MV-4-11 (cell line): ENCODE measurements at places on chromosomes 7 and 10.

- no peak for DNase-seq
Observed at GRCh38 chr10:91893051-91893450, 16.2 kb downstream of the FGFBP3 start.

DNA sequence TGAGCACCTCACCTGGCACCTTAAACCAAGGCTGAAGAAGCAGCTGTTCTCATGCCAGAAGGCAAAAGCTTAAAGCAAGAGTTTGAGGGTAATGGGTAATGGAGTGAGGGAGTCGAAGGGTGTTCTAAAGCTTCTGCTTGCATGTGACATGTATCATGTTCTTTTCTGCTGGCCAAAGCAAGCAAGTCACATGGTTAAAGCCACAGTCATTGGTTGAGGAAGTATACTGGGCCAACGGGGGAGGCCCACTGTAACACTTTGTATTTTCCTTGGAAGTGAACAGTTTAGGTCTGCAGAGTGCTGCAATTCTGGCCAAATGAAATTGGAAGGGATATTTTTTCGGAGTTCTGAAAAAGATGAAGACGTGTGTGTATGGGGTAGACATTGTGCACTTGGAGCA, 75.7 kb downstream of the REEP3 start:
- DNase-seq: peak; percentile 18

DNA sequence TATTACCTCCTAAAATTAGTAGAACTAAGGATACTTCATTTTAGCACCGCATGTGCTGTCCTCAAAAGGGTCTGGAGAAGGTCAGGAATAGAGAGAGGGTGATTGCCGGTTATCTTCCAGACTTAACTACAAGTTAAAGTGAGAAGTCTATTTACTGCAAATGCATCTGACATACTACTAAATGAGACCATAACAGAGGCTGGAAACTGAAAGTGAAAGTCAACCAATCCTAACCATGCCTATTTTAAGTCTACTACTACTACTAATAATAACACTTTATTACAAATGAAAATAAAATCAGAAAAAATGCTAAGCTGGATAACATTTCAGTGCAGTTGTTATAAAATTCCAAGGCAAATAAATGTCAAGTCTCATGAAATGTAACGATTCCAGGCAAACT, 244.7 kb downstream of the KIF20B start:
- DNase-seq: no peak

GRCh38 chr10:61910226-61910805, 8.8 kb downstream of the ARID5B start:
- no peak for DNase-seq

DNA sequence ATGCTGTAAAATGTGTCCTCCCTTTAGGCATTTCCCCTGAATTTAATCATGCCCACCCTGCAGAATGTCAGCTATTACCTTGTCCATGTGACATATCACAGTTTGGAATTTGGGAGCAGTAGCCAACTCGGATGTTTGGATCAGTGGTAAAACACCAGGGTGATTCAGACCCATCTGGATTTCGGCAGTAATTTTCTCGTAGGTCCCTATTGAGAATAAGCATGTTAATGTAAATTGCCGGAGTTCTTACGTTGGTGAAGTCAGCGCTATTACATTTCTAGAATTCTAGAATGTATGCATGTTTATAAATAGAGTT, 44.1 kb downstream of the HGF start:
- DNase-seq: no peak

DNA sequence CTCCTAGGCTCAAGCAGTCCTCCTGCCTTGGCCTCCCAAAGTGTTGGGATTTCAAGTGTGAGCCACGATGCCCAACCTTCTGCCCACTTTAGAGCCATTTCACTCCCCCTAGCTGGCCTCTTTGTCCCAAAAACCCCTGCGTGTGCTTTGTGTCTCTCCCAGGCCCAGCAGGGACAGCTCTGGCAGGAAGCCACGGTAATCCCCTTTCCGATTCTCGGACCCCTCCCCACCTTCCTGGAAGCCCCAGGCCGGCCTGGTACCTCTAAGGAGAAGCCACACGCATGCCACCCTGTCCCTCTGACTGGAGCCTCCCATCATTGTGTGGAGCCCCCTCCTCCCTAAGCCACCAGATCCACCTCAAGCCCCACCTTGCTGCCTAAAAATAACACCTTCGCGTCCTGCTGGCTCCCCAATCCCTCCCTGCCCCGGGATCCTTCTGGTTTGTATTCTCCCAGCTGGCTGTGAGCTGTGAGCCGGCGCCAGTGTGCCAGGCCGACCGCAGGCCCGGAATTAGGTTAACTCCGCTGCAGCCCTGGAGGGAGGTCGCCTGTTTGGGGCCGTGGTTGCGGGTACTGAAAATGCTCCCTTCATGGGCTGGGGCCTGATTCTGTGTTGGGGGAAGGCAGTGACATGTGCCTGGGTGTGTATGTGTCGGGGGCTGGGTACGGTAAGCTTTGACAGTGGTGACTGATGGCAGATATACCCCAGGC, 16.4 kb upstream of the SRRM3 start:
- no peak for DNase-seq

DNA sequence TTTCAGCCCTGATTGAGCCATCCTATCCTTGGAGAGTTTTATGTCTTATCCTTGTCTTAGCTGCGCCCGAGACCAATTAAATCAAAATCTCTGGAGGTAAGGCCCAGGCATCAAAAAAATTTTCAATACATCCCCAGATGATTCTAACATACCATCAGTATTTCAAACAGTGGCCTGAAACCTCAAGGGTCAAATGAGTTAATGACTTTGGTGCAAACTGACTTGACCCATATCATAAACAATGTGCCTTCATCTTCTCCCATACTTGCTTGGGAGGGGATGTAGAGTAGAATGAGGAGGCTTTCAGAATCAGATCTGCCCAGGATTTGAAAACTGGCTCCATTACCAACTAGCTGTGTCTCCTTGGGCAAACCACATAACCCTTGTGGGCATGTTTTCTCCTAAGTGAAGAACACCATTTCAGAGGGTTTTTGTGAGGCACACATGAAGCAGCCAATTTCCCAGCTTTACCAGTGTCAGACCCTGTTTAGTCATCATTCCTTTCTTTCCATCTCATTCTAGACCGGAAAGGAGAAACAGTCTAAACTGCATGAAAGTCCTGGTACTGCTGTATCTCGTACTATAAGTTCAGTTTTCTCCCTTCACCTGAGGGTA, 35.7 kb upstream of the ATXN7L1 start:
- DNase-seq: no peak

DNA sequence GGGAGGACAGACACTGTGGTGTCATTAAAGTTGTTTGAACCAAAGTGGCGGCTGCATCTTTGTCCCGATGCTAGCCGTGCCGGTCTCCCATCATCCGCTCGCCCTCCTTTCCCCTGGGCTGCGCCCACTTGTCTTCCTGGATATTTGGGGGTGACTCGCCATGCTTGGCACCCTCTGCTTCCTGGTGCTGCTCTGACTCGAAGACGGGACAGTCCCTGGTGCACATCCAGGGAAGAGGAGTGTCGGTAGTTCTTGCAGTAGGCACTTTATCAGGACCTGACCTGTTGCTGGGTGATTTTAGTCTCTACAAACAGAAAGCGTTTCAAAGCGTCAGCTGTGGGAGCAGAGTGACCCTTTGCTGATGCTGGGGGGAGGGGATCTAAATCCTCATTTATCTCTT, 68.3 kb upstream of the DNAJB6 start:
- DNase-seq: no peak

- DNase-seq: no peak
Observed at GRCh38 chr10:90992462-90992861, 71.6 kb upstream of the ANKRD1 start.

DNA sequence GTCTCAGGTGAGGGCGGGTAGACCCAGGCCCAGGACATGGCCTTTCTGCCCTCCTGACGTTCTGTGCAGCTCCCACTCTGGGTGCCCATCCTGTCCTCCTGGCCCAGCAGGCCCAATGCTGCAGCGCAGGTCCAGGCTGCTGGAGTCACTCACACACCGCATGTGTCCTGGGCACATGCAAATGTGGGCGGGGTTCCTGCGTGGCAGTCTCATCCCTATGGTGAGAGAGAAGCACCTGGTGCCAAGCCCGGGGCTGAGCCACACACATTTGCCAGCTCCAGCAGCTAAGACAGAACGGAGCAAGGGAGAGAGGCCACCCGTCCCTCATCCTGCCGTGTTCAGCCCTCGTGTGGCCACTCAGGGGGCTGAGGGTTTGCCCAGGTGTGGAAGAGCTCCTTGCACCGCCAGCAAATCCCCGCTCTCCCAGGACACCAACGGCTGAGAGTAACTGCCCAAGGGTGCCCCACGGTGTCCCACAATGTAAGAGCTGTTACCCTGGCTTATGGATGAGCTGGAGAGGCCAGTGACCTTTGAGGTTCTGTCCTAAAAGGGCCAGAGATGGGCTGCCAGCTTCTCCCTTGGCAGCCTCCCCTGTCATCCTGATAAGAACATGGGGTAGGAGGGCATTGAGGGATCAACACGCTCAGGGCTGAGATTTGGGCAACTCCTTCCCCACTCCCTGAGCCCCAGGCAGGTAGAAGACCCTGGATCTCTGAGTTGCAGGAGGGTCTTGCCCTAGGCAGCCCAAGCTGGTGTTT, 4.4 kb downstream of the FUOM start:
- DNase-seq: no peak

DNA sequence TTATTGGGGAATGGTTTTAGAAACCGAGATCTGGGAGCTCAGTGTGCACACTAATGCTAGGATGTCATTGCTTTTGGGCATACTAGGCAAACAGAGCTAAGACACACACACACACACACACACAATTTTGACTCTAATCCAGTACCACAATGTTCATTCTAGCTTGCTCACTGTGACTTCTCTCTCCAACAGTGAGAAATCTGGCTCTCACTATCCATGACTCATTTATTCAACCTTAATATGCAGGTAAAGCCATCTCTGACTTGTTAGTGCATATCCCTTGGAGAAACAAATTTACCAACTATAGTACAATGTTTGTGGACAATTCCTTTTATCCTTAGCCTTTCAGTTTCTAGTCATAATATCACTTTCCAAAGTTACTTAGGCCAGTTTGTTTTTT, 5.9 kb upstream of the BMS1 start:
- DNase-seq: no peak

GRCh38 chr7:118572604-118573003, 348.1 kb downstream of the ANKRD7 start:
- DNase-seq: no peak

DNA sequence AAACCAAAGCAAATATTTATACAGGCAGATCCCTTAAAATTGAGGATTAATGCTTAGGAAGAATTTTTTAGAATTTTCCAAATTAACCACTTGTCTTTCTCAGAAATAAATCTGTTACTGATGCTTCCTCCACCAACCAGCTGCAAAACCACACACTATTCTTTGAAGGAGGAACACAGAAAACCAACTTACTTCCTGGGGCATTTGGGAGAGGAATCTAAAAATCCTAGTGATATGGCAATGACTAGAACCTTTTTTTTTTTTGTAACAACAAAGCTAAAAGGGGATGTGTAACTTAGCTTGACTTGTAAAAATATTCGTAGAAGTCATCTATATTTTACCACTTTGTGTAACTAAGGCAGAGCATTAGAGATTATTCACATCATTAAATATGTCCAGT, 5.1 kb upstream of the TM9SF3 start:
- DNase-seq: peak; percentile 84

DNA sequence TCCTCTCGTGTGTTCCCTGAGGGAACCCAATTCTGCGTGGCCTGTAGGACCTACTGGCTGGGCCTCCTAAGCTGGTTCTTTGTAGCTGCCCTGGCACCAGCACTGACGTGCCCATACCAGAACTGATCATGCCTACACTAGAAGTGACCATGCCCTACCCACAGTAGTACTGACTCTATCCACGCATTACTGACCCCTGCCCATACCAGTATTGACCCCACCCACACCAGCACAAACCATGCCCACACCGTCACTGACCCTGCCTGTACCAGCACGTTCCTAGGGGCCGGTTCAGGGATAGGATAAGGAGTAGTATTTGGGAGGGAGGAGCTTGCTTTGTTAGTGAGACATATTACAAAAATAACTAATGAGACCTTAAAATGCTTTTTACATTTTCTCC, 88.0 kb downstream of the DOCK1 start:
- DNase-seq: no peak

DNA sequence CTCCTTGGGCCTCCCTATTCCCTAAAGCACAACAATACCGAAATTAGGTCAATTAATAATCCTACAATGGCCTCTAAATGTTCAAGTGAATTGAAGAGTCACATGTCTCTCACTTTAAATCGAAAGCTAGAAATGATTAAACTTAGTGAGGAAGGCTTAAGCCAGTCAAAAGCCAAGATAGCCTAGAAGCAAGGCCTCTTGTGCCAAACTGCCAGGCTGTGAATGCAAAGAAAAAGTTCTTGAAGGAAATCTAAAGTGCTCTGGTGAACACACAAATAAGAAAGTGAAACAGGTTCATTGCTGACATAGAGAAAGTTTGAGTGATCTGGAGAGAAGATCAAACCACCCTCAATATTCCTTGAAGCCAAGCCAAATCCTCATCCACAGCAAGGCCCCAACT, 57.2 kb downstream of the SLC29A4 start:
- no peak for DNase-seq

GRCh38 chr10:87837445-87837844, 19.4 kb upstream of the ATAD1 start:
- peak; percentile 78 for DNase-seq

DNA sequence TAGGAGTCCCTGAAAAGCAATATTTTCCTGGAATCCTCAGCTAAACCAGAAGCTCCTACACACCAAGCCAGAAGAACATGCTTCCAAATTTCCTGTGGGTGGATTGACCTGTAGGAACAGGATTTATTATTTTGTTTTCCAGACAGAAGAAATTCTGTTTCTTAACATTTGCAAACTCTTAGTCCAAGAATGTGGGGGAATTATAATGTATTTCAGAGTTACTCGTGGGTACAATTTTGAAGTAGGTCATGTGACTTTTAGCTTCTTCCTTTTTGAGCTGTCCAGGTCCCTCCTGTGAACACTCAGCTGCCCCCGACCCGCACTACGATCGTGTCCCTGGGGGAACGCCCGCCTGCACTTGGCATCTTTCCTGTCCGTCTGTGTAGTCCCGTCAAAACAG, 27.7 kb upstream of the VIPR2 start:
- DNase-seq: no peak

DNA sequence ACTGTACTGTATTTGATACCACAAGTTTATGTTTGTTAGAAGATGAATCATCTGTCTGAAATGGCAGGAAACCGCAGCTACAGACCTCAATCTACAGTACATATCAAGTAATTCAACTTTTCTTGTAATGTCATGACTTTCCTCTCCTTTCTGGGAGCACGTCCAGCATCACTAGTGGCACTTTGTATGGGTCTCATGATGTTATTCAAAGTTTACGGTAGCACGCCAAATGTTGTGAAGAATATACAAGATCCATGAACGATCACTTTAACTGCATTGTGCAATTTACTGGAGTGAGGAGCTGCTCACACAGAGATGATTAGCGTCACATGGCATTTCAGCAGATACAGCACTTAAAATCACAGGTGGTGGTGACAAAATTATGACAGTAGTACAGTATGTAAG, 257.8 kb upstream of the GNAI1 start:
- no peak for DNase-seq

DNA sequence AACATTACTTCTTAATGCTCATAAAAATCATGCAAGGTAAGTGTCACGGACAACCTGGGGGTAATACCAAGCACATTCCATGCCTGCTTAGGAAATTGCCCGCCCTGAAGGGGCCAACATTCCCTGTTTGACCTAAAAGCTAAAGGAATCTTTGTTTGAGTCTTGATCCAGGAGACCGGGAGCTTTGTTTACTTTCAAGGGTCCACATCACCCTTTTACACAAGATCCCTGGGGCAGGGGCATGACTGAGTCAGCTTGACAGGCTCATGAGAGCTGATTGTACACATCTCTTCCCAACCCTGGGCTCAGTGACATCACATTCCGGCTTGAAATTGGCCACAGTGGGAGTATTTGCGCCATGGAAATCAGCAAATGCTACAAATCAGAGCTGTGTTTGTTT, 248.1 kb upstream of the HABP2 start:
- DNase-seq: no peak

GRCh38 chr10:103717341-103718246, 137.8 kb downstream of the SH3PXD2A start:
- no peak for DNase-seq
